Central memory CD8-positive, alpha-beta T cell (primary cell): ENCODE measurements at places on chromosomes 3 and 15.

- no peak for DNase-seq
These were observed 126.5 kb downstream of the FMN1 start for GRCh38 chr15:33068007-33068481.

GRCh38 chr3:54547051-54547450, 380.8 kb downstream of the LRTM1 start:
- no peak for DNase-seq

GRCh38 chr15:86384186-86384585, 304.5 kb downstream of the AGBL1 start:
- DNase-seq = no peak

- DNase-seq = no peak
These were observed 47.6 kb downstream of the PSMD6 start for GRCh38 chr3:63975723-63976122.

GRCh38 chr3:2303566-2303965, 204.9 kb downstream of the CNTN4 start:
- no peak for DNase-seq

DNA sequence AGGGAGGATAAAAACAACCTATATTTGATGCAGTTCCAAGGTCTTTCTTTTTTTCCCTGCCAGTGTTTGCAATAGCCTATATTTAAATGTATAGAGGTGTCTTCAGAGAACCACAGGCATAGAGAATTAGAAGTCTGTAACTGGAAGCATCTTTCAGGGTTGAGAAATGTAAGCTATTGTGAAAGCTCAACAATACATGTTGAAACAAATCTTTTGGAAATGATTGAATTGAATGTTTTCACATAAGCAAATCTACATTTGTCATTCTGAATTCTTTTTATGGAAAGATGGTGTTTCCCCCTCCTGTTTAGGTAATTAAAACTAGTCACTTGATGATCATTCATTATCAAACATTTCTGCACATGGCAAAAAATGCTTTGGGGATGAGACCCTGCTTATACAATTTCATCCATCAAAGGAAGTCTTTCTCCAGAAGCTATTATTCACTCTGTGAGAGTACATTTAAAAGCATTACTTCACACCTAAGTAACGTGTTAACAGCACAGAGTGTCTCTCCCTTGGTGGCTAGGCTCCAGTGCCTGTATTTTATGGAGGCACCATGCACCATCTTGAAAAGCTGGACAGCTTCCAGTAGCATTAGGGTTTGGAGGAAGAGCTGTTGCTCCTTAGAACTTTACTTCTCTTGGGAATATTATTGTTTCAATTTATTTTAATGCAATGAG, 406.2 kb downstream of the LSAMP start:
- no peak for DNase-seq

- DNase-seq = no peak
These were observed 89.4 kb upstream of the CDAN1 start for GRCh38 chr15:42826251-42826890.

DNA sequence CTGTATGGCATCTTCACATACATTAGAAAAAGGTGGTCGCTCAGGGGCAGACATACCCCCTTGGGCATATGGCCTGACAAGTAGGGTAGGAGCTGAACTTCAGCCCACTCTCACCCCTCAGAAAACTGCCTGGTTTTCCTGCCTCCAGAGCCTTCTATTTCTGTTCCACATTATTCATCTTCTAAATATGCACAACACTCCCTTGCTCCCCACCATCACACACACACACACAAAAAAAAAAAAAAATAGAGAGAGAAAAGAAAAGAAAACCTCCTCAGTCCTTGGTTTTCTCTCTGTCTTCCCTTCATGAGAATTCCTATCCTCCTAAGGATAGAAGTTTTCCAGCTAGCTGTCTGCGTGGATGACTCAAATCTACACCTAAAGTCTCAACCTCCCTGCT, 5.6 kb upstream of the ROPN1 start:
- DNase-seq = no peak
